ENCODE measurements at places on chromosomes 2 and 18.

GRCh38 chr18:62755946-62756345 lies 40.6 kb downstream of the PHLPP1 start:
- DNase-seq, result no peak

- DNase-seq, result no peak
Measured at GRCh38 chr2:216583147-216583546, 50.1 kb upstream of the IGFBP2 start.

GRCh38 chr2:121377646-121378045 lies 92.6 kb upstream of the TFCP2L1 start:
- DNase-seq, result no peak

DNA sequence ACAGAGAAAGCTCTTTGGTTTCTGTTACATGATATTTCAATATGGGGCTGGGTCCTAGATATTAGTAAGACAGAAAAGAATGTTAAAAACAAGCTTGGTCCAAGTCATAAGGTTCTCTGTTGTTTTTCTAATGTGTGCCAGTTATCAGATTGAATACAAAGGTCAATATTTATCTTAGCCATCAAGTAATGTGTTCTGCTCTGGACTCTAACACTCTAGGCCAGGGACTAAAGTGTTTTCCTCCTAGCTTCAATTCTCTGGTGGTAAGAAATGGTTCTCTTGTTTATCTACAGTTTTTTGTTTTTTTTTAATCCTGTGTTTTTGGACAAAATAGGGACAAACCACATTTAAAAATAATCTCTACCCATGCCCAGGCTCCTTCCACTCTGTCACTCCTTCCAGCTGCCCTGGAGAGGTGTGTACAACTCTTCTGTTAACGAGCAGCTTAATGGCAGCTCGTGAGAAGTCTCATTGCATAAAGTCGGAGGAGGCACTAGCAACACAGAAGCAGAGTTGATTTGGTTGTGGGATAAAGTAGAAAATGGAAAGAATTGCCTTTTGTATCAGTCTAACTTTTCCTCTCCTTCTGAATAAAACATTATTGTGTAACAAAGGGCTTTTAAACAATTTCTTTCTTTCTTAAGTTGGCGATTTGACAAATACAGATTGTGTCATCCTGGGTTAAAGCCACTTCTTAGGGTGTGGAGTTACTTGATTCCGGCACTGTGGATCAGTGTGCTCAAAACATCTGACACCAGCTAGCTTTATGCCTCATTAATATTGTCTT lies 8.0 kb upstream of the SESTD1 start:
- DNase-seq, result no peak

DNA sequence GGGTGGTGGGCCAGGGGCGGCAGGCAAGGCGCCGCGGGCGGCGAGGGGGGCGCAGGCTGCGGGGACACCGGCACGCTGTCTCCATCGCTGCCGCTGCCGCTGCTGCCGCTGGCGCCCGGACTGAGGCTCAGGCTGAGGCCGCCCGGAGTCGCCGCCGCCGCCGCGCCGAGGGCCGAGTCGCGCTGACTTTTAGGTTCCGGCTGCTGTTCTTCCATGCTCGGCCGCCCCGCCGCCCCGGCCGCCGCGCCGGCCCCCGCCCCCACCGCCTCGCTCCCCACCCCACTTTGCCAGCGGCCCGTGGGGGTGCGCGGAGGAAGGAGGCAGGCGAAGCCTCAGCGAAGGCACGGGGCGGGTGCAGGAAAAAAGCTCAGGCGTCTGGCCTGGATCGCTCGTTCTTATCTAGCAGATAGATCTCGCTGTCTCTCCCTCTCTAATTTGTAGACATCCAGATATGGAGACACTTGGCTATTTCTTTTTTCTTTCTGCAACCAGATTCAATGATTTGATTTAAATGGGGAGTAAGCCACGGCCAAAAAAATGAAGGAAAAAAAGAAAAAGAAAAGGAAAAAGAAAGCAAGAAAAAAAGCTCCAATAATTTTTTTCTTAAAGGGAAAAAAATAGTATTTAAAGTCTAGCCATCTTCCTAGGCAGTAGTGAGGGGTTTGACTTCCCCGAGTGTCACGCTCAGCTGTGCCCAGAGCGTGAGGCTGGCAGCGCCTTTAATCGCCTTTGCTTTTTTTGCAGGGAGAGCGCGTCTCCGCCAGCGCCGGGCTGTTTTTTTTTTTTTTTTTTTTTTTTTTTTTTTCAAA lies at the start of gene EN1:
Gene EN1, minus strand, starts transcription at position 696 of the 809 bp plus-strand sequence. Its CDS starts 481 bp downstream, at position 215.
- DNase-seq, result peak; percentile 28

- no peak for DNase-seq
Measured at GRCh38 chr18:13395577-13395976, 177.0 kb downstream of the LDLRAD4 start.

DNA sequence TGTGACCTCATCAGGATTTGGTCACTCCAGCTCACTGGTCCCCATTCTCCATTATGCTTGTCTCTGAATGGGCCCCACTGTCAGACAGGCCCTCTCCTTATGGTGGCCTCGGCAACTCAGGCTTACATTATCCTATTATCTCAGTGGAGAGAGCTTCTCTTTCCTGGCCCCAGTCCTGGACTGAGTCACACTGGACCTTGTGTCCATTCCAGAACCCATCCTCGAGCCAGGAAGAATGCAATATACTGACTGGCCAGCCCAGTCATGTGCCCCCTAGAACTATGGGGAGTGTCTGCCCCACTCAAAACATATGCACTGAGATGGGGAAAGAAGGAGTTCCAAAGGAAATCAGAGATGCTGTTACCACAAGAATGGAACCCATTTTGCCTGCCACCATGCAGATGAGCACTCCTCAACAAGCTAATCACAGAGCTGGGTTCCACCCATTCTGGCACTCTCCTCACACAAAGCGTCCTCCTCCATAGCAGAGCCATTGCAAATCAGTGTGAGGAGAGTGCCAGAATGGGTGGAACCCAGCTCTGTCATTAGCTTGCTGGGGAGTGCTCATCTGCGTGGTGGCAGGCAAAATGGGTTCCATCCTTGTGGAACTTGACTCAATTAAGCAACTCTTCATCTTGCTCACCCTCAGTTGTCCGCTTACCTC lies 71.9 kb downstream of the CHRNA1 start:
- no peak for DNase-seq

DNA sequence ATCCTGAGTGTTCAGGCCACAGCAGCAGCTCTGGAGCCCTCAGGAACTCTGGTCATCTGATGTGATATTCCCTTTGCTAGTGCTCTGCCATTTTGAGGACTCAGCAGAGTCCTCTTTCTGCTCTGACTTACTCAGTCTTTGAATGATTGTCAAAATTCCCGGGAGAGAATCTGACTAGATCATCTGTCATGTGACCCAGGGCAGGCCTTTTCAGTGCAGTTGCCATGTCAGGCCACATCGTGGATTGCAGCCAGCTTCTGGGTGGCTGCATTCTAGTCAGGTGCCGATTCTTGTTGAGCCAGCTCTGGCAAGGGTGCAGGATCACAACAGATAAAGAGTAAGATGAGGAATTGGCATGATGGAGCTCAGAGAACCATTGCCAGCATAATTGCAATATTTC lies 795.6 kb downstream of the CPS1 start:
- no peak for DNase-seq

DNA sequence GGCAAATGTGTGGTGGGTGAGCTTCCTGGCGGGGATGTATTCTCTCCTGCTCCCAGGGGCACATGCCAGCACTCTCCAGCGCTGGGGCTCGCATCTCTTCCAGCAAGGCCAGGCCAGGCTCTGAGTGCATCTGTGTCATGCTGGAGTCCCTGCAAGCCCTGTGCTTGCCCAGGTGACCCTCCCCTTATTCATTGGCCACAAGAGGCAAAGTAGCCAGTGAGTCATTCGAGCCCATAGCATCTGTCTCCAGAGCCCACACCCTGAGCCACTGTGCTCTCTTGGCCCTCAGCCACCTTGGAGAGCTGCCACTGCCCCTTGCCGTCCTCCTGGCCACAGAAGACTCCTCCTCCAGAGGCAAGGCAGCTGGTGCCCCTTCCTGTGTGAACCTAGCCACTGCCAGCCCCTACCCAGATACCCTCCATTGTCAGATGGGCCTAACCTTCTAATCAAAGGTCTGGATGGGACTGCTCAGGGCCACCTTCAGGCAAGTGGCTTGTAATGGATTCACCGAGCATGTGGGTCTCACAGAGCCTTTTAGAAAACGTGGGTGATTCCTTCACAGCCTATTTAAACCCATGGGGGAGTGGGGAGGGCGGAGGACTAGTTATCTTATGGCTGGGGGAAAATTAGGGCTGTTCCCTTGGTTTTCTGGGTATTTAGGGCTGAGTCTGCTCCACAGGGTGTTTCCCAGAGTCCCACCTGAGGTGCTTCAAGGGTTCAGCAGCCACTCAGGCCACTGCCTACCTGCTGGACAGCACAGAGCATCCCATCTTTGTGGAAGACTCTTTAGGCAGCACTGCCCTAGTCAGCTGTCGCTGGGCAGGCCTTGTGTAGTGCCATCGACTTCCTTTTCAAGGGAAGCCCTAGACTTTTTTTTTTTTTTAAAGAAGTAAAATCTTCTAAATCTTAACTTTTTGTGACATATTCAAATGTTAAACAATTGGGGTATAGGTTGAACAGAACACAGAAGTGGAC lies 137.4 kb downstream of the ACOXL start:
- no peak for DNase-seq

- no peak for DNase-seq
Measured at GRCh38 chr2:120491111-120491625, 145.2 kb downstream of the INHBB start.

DNA sequence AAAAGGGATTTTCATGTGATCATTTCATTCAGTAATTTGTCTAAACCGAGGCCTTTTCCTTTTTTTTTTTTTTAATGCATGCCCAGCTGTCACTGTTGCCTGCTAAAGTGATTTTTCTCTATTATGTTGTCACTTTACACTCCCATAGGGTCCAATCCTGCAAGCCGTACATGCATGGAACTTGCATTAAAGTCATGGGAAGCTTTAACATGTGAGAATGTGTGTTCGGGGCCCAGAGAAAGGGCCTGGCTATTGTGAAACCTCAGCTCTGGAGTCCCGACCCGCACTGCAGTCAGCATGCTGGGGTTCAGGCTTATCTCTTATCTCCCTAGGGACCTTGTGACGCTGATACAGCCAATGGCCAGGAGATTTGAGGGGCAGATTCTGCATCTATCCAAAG lies 474.6 kb downstream of the SLC4A3 start:
- no peak for DNase-seq

GRCh38 chr18:12373116-12373770 lies 3.8 kb downstream of the AFG3L2 start:
- no peak for DNase-seq

GRCh38 chr2:60297296-60298005 lies 256.0 kb downstream of the BCL11A start:
- DNase-seq, result no peak

- DNase-seq, result no peak
Measured at GRCh38 chr2:223801736-223802135, 35.6 kb downstream of the AP1S3 start.

- DNase-seq, result no peak
Measured at GRCh38 chr2:158567208-158567607, 110.5 kb downstream of the PKP4 start.

DNA sequence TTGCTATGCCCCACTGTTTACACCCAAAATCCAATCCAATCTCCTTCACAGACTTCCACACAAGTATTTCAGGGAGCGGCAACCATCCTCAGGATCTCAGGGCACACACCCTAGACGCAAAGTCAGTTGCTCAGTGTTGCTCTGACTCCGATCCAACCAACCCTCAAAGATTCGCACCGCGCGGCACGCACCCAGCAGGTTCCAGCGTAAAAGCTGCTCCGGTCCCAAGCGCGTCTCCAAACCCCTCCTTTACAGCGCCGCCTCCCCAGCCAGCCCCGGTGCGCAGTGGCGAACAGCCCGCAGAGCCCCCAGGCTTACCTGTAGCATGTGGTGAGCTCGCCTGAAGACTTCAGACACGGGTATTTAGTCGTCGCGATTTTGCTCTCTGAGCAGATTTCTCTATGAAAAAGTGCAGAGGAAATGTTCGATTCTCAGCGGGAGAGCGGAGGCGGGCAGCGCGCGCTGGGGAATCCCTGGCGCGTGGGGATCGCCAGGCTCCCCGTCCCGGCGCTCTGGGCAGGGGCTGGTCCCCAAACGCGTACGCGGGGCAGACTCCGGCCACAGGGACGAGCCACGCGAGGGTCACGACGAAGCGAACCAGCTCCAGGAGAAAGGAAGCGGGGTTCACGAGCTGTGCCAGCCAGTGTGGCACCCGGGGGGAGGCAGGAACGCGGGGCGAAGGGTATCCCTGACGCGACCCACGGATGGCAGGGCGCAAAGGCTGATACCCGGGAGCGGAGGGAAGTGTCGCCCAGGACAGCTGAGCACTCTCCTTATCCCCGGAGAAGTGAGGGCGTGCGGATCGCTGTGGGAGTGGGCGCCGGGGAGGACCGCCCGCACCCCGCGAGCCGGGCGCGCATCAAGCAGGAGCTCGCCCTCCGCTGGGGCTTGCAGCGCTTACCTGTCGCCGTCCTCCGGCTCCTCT lies 650 bp downstream of the CCBE1 start:
- DNase-seq, result peak; percentile 22

GRCh38 chr2:96530144-96530430 lies 6.5 kb upstream of the ARID5A start:
- DNase-seq, result no peak

GRCh38 chr18:58144671-58145285 lies 100.8 kb downstream of the NEDD4L start:
- DNase-seq, result no peak

DNA sequence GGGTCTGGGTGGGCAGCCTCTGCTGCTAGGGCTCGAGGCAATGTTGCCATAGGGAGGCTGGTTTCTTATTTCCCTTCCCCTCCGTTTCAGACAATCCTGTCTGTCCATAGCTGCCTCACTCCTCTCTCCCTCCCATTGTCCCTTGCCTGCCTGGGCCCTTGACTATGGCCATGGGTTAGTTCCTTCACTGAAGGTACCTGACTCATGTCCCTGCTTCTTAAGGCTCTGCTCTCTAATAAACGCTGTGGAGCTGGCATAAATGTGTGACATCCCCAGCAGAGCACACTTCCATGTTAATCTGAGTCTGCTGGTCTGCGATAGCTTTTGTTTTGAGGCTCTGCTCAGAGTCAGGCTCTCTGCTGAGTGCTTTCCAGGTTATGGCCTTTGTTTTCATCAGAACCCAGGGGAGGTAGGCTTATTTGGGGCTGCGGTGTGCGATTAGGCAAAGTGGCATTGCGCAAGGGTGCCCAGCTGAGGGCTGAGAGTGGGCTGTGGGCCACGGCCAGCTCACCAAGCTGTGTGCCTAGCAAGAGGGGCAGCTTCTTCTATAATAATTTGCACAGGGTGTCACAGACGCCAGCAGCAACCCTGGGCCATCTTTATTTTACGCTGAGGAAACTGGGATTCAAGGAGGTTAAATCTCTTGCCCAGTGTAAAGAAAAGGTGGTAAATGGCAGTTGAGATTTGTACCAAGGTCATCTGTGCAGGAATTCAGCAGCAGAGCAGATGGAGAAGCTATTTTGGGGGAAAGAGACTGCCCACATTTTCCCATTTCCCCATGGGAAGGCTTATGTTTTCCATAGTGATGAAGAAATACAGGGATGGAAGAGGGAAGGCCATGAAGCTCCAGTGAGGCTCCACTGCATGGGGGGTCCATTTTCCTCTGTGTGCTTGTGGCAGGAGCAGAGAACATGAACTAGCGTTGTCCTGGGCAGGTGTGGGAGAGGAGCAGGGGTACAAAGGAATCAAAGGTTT lies 25.6 kb downstream of the MRPL33 start:
- no peak for DNase-seq
